LHCN-M2 (cell line): ENCODE measurements at places on chromosomes 12 and 14. TPM values are rescaled to one million over a fixed set of nuclear protein-coding genes. Genes with fewer than 3 reads are reported as not detected.

Gene GLS2
- total RNA-seq, result not detected in 2 replicates

Gene PTHLH
- total RNA-seq, result 0.51 and 0.63 TPM in 2 replicates

Gene SIX1
- 156 and 183 TPM in 2 replicates for total RNA-seq

Gene ZNF891
- 1.0 and 1.2 TPM in 2 replicates for total RNA-seq

Gene PLA2G1B
- not detected in 2 replicates for total RNA-seq

Gene NXPH4
- total RNA-seq, result 1.2 and 1.4 TPM in 2 replicates

Gene PPP1R12A
- 57.7 and 80.3 TPM in 2 replicates for total RNA-seq

Gene ABCC9
- total RNA-seq, result 0.23 and 0.26 TPM in 2 replicates

Gene SLC4A8
- total RNA-seq, result 2.7 and 3.1 TPM in 2 replicates

Gene CLEC4C
- total RNA-seq, result not detected in 2 replicates

Gene KCNC2
- not detected in 2 replicates for total RNA-seq

Gene RERGL
- not detected in 2 replicates for total RNA-seq

Gene LRFN5
- total RNA-seq, result not detected in 2 replicates

- DNase-seq, result no peak
Observed at GRCh38 chr14:103698380-103699260, 16.6 kb downstream of the XRCC3 start.

DNA sequence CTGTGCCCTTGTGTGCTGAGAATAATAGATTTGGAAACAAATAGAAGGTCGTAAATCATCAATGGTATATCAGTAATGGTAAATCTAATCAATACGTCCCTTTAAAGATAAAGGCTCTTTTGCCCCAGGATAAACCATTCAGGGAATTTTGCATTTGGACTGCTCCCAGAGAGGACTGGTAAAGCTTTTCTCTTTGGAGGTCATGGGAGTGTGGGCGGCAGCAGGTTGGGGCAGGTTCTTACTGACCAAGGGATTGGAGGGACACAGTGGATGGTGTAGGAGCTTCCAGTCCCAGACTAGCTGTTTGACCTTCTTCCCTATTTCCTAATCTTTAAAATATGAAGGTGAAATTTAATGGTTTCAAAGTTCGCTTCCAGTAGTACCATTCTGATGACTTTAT, 87.8 kb upstream of the NTF3 start:
- no peak for DNase-seq

GRCh38 chr12:119423285-119423684, 88.8 kb downstream of the CCDC60 start:
- DNase-seq, result no peak

GRCh38 chr12:81077329-81077685, 572 bp upstream of the ACSS3 start:
- DNase-seq, result peak; percentile 57

- DNase-seq, result no peak
Observed at GRCh38 chr12:89701606-89702206, 6.9 kb downstream of the ATP2B1 start.

GRCh38 chr14:36662543-36663403, 1.1 kb downstream of the PAX9 start:
- no peak for DNase-seq

DNA sequence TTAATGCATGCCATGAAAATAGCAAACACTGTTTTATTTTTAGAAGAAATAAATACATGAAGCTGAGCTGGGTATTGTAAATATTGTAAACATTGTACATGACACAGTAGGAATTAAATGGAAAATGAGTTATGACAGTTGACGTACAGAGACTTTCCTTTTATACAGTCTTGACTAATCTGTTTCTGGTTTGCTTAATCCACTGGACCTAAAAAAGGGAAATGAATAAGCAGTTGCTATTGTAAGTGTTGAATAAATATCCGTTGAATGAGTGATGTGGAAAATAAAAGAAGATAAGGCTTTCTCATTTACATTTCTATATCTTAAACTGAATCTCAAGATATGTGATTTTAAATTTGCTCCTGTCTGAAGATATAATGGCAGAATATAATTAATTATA, 15.0 kb downstream of the PMCH start:
- DNase-seq, result no peak

GRCh38 chr12:82326905-82327503, 31.2 kb downstream of the CCDC59 start:
- peak; percentile 14 for DNase-seq

DNA sequence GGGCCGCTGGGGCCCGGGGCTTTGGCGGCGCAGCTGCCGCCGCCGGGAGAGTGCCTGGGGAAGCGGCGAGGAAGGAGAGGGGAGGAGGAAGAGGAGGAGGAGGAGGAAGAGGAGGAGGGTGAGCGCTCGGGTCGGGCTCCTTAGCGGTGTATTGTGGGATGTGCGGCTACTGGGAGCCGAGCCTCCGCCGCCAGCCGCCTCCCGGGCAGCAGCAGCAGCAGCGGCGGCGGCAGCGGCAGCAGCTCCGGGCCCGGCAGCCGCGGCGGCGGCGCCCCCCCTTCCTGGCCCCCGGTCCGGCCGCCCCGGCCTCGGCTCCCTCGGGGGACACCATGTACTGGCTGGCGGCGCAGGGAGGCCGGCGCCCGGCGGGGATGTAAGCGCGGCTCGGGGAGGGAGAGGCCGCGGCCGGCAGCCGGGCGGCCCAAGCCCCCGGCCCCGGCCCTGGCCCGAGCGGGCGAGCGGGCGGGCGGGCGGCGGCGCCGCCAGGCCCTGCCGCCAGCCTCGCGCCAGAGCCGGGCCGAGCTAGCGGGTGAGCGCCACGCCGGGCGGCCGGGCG, at the start of gene SETD1B:
Gene SETD1B (plus strand): TSS at position 149 of the 556 bp plus-strand sequence. CDS start 729 bp downstream, outside the sequence.
- peak; percentile 59 for DNase-seq

DNA sequence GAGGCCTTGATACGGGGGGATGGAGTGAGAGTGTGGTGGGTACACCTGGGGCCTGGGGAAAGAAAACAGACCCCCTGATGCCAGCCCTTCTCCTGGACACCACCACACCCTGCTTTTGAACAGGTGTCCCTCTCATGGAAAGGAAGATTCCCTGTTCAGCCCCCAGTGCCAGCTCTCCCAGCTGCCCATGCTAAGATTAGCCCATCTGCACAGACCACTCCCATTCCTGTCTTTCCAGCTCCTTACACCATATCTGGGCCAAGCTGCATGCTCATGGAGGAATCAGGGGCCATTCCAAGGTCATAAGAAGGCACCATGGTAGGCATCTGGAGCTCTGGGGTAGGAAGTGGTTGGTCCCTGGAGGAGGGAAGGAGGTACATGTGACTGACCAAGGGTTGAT, 9.6 kb downstream of the NAB2 start:
- DNase-seq, result no peak

GRCh38 chr14:89941830-89942377, 12.6 kb downstream of the EFCAB11 start:
- no peak for DNase-seq

GRCh38 chr12:6205144-6205539, 4.9 kb downstream of the CD9 start:
- peak; percentile 61 for DNase-seq

DNA sequence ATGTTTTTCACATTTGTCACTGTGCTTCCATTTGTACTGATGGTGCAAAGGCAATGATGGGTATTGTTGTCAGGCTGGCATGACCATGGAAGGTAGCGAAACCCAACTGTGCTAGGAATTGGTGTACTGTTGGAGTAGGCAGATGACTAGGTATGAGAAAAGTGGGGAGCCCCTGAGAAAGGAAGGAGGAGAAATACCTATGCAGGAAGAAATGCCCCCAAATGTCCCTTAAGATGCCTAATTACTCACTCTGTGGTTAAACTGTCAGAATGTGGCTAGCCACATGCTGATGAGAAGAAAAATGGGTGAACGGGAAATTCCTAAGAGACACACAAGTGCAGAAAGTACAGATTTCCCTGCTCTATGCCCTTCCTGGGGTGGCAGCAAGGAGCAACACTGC, 339.1 kb downstream of the TMEM132D start:
- DNase-seq, result no peak

- no peak for DNase-seq
Observed at GRCh38 chr12:112584266-112584722, 165.5 kb downstream of the PTPN11 start.

DNA sequence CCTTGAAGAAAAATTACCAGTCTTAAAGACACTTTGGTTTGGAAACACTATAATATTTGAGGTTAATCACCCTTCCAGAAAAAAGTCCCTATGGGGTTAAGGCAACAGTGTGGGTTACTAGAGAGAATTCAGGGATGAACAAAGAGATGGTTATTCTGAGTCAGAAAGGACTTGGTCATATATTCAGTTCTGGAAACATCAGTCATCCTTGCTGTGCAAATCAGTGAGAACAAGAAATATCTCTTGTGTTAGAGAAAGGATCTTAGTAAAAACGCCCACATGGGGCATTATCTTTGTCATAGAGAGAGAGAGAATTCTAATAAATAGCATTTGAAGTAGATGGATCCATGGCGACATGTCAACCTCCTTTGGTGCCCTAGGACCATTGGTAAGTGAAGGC, 59.4 kb upstream of the E2F7 start:
- DNase-seq, result peak; percentile 89

DNA sequence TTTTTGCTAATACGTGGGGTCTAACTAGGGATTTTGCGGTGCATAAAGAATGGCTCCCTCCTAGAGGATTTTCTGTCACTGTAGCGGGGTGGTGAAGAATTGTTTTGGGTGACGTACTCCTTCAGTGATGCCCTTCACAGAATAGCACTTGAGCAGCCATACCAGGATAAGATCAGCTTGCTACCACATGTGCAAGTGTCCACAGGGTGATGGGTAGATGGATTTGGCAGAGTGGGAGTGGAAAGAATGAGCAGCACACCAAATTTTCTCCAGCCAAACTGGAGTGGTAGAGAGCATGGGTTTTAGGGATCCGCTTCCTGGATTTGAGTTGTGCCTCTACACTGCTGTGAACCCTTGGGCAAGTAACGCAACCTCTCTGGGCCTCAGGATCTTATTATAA, 2.3 kb downstream of the TCP11L2 start:
- no peak for DNase-seq

DNA sequence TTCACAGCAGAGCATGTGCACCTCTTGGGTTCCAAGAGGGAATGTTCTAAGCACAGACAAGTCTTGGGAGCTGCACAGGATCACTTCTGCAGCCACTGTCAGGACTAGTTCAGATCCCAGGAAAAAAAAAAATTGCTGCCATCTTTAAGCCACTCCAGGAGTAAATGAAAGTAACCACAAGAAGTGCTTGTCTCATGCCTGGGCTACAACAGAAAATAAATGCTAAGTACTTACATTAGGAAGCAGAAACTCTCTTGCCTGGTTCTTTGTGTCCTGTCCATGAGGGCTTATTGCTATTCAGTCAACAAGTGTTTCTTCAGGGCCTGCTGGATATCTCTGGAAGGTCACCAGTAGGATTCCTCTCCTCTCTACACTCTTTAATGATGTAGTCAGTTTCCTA, 176.1 kb downstream of the KTN1 start:
- DNase-seq, result no peak

DNA sequence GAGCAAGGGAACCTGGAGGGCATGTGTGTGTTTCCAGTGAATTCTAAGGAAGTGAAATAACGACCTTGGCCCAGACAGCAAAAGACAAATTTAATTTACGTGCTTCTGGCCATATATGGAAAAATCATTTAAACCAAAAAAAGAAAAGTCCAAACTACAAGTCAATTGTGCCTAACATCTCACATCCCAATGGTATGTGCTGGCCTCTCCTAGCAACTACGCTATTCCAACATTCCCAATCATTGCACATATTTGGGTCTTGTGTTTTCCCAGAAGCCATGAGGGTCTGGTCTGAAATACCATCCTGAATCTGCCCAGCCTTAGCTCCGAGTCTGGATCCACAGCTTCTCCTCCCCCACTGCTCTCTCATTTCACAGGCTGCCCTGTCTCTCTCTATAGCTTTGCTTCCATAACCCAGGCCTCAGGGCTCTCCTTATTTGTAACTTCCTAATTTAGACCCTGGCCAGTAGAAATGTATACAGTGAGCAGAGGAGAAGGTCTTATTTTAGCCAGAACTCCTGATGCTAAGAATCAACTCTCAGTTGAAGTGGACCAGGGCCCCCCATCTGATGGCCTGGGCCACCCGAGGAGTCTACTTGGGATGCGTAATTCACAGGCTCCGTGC, 224.6 kb downstream of the ANO2 start:
- no peak for DNase-seq

GRCh38 chr12:122998316-122998715, 17.8 kb downstream of the ARL6IP4 start:
- no peak for DNase-seq

DNA sequence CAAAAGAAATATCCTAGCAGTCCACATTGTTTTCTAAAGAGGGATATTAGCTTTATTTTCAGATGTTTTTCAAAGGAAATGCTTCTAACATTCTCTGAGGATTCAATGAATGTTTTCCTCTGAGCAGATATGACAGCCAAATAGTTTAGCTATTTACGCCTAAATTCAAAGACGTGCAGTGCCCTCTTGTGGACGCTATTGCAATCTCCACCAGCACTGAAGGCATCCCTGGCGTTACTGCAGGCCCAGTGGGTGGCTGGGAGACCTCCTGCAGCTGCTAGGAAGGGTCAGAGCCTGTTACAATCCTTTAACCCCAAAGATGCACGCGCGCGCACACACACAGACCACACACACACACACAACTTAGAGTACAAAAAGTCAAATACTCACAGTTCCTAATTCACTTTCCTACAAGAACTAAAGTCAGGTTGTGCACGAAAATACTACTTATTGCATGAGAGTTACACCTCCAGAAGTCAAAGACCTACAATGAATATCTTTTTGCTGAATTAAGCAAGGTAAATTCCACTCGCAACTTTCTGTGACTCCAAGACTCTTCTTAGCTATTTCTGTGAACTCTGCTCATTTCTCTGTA, 589.3 kb upstream of the TMEM132C start:
- DNase-seq, result peak; percentile 83

GRCh38 chr12:50248411-50248810, 34.9 kb downstream of the LIMA1 start:
- no peak for DNase-seq

- DNase-seq, result no peak
Observed at GRCh38 chr12:1635301-1636095, 6.5 kb downstream of the WNT5B start.

GRCh38 chr12:19547271-19547671, 108.0 kb downstream of the AEBP2 start:
- no peak for DNase-seq

DNA sequence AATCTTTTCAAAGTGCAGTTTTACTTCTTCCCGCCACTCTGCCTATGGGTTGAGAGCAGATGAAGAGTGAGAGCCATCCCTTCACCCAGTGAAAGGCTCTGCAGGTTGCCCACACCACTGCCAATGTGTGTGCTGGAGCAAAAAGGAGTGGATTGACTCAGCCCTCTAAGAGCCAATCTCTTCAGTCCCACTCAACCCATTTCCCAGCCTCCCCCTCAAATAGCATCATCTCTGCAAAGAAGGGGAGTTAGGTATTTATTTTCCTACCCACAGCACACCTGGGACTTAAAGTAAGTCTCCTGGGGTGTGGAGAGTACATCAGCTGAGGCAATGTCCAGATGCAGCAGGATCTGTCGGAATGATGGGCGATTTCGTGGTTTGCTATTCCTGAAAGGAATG, 15.3 kb downstream of the MAP3K12 start:
- no peak for DNase-seq

- DNase-seq, result no peak
Observed at GRCh38 chr12:50203691-50204090, 36.5 kb upstream of the CERS5 start.

GRCh38 chr12:84874125-84874824, 38.3 kb downstream of the SLC6A15 start:
- peak; percentile 61 for DNase-seq
